ENCODE measurements at places on chromosomes 3 and 15. TPM values are rescaled to one million over a fixed set of nuclear protein-coding genes. Genes with fewer than 3 reads are reported as not detected.

Gene ZBTB20
- 72.9 TPM for total RNA-seq

- no peaks in the 10 kb centered on the region for H3K27me3 ChIP-seq
- H3K27ac ChIP-seq = peak overlapping the region; percentile 31
- H3K4me3 ChIP-seq = no peak overlapping the region
- no peaks in the 10 kb centered on the region for H3K36me3 ChIP-seq
Measured at GRCh38 chr3:59839283-59839682, 789.5 kb upstream of the CFAP20DC start.

- H3K4me3 ChIP-seq = no peak overlapping the region
- peaks cover 98% of the 10 kb centered on the region for H3K36me3 ChIP-seq
Measured at GRCh38 chr3:44929782-44930181, 46.2 kb downstream of the ZDHHC3 start.

Gene CHL1
- 14.9 TPM for total RNA-seq

DNA sequence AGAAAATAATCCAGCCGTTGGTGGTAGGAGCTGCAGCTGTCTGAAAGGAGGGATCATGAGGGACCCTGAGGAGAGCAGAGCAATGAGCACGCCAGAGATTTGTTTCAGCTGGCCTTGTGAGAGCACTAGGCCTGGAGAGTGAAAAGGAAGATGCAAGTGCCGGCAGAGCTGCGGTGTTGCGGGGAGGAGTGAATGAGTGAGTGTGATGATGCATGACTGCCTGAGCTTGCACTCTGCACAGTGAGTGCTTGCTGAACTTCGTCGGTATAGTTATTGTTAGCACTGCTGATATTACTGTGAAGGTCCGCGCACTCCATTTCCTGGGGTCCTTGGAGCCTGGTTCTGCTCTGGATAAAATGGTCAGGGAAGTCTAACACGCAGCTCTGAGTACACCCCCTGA lies 23.2 kb downstream of the EIF1B start:
- H3K27me3 ChIP-seq = no peaks in the 10 kb centered on the region
- no peaks in the 10 kb centered on the region for H3K4me1 ChIP-seq
- H3K36me3 ChIP-seq = no peaks in the 10 kb centered on the region
- DNase-seq = no peak

DNA sequence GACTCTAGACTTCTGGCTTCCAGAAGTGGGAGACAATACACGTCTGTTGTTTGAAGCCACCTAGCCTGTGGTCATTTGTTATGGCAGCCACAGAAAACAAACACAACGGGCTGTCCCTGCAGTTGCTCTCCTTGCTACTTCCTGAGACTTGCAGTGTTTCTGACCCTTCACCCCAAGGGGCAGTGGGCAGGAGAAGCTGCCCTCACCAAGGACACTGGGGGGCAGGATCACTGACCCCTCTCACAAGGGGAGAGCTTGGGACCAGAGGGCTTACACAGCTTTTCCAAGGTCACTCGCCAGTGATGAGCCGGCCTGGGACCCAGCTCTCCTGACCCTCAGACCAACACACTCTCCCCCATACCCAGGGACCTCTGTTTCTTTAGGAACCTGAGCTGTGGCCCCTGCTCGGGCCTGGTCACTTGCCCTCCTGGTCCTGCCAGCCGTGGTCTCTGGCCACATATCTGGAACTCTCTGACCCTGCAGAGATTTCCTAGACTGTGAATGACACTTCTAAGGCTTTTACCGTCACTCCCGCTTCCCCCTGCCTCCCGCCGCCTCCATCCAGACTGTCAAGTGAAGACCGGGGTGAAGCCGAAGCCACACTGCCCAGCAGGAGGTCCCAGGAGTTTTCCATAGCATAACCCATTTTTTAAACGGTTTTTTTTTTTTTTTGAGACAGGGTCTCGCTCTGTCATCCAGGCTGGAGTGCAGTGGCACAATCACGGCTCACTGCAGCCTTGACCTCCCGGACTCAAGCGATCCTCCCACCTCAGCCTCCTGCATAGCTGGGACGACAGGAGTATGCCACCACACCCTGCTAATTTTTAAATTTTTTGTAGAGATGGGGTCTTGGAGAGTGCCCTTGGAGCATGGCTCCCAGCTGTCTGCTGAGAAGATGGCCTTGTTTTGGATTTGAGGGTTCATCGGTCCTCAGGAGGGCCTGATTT lies 4.4 kb downstream of the ATP2B2 start:
- no peak overlapping the region for H3K4me3 ChIP-seq
- peaks cover 35% of the 10 kb centered on the region for H3K27me3 ChIP-seq
- H3K36me3 ChIP-seq = no peaks in the 10 kb centered on the region
- no peak overlapping the region for H3K27ac ChIP-seq

DNA sequence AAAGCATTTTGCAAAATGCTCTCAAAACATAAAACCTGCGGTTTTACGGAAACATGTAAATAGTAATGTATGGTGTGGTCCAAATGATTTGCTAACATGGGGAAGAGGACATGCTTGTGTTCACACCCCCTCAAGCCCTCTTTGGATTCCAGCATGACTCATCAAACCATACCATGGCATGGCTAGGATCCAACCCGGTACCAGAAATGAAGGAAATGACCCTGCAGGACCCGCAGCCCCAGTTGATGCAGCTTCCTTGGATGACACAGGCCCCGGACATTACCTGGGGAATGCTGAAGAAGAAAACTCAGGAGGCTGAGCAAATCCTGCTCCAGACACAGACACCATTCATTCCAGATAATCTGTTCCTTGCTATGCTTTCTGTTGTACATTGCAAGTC lies 222.9 kb downstream of the DTWD1 start:
- H3K27me3 ChIP-seq = no peaks in the 10 kb centered on the region
- no peak for DNase-seq
- H3K27ac ChIP-seq = no peak overlapping the region
- H3K36me3 ChIP-seq = no peaks in the 10 kb centered on the region
- H3K4me1 ChIP-seq = no peaks in the 10 kb centered on the region
- H3K4me3 ChIP-seq = no peak overlapping the region

GRCh38 chr15:40877694-40878093 lies 3.7 kb upstream of the RHOV start:
- H3K4me1 ChIP-seq = peaks cover 17% of the 10 kb centered on the region
- H3K27me3 ChIP-seq = no peaks in the 10 kb centered on the region
- no peak for DNase-seq
- H3K4me3 ChIP-seq = no peak overlapping the region
- no peaks in the 10 kb centered on the region for H3K36me3 ChIP-seq

Gene HCN4
- total RNA-seq = not detected

DNA sequence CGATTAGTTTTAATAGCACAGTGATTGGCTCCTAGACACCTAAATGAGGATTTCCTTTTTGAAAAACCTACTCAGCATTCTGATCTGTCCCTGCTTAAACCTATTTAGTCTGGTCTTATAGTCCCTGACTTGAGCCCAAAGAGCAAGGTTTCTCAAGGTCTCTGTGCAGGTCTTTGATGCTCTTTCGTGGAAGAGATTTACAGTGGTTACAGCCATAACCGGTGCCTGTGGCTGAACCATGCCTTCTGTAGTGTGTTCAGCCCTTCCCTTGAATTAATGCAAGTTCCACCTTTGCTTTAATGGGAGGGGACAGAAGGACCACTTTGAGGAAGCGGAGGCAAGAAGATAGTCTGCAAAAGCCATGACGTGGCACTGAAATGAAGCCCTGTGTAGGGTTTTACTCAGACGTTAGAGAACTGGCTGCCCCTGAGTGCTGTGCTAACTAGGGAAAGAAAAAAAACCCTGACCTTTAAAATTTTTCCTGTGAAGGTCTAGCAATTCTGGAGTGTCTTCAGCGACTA lies 43.0 kb downstream of the ZBTB38 start:
- peak overlapping the region; percentile 23 for H3K4me3 ChIP-seq
- peaks cover 90% of the 10 kb centered on the region for H3K4me1 ChIP-seq
- H3K36me3 ChIP-seq = peaks cover 7% of the 10 kb centered on the region
- no peaks in the 10 kb centered on the region for H3K27me3 ChIP-seq
- peak overlapping the region; percentile 86 for H3K27ac ChIP-seq

Gene GOLGA8G
- not detected for total RNA-seq

Gene KIF15
- 5.2 TPM for total RNA-seq

Gene RPS17
- 1,226 TPM for total RNA-seq

Gene TWF2
- 68.2 TPM for total RNA-seq

Gene FBXL2
- total RNA-seq = 1.3 TPM

GRCh38 chr3:171178714-171179113 lies 152.2 kb upstream of the SLC2A2 start:
- H3K27ac ChIP-seq = no peak overlapping the region
- DNase-seq = no peak
- no peaks in the 10 kb centered on the region for H3K27me3 ChIP-seq
- no peaks in the 10 kb centered on the region for H3K36me3 ChIP-seq
- H3K4me3 ChIP-seq = no peak overlapping the region

GRCh38 chr3:16516695-16517481 lies 3.4 kb upstream of the RFTN1 start:
- H3K27me3 ChIP-seq = no peaks in the 10 kb centered on the region
- H3K36me3 ChIP-seq = no peaks in the 10 kb centered on the region
- no peak overlapping the region for H3K4me3 ChIP-seq
- peaks cover 96% of the 10 kb centered on the region for H3K4me1 ChIP-seq
- peak; percentile 84 for DNase-seq
- H3K27ac ChIP-seq = peak overlapping the region; percentile 93
